AG04450 (cell line): ENCODE measurements at places on chromosomes 7 and 10. TPM values are rescaled to one million over a fixed set of nuclear protein-coding genes. Genes with fewer than 3 reads are reported as not detected.
A peak's percentile ranks its signal among the peaks of the same experiment; 100 is the strongest.

- peak; percentile 39 for DNase-seq
These were observed 335.7 kb downstream of the PHTF2 start for GRCh38 chr7:78134256-78134655.

NAT16 gene
- polyA plus RNA-seq, result 0.02 and 0.05 TPM in 2 replicates

DNA sequence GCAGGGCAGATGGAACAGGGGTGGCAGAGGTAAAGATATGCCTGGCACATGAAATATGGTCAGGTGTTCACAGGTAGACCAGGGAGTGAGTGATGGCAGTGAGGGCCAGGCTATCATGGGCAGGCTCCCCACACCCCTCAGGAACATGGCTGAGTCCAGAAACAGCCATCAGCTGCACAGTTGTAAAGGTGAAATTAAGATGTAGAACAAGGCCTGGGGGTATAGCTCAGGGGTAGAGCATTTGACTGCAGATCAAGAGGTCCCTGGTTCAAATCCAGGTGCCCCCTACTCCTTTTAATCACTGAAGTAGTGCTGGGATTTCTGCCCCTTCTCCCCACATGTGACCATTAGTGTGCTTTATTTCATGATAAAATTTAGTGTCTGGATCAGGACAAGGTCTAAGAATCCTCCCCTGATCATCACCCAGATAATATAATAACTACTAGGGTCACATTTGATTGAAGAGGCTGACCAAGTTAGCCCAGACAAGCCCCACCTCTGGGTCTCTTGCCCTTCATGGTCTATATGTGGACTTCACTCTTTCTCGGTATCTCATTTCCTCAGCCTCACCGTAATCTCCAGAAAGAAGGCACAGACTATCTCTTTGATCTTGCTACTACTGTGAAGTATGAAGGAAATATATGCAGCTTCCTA, 69.0 kb downstream of the ZNF783 start:
- no peak for DNase-seq

- no peak for DNase-seq
These were observed 16.6 kb upstream of the CAMK1D start for GRCh38 chr10:12332572-12333379.

- DNase-seq, result no peak
These were observed 8.4 kb upstream of the LFNG start for GRCh38 chr7:2510909-2511768.

DNA sequence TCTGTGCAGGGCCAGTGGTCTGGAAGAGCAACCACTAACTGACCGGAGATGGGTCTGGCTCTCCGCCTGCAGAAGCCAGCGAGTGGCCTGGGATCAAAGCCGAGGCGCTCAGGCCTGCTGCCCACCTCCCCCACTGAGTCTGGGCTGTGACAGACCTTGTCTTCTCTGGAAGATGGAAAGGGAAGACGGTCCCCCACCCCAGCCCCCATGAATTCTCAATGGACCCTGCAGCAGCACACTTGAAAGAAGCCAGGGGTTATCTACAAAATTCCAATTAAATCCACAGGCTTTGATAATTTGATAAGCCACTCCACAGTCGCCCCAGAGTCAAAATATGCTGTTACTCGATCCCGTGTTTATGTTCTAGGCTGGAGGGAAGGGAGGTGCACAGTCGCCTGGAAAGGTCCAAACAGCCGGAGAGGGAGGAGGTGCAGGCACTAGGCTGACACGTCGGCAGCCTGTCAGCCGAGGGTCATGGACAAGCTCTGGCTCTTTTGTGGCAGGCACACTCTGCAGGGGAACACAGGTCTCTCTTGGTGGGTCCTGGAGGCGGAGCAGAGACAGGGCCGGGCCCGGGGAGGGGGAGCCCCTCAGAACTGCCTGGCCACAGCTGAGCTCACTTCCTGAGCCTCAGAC, 134.9 kb downstream of the SH3PXD2A start:
- DNase-seq, result no peak

VWA2 gene
- not detected in 2 replicates for polyA plus RNA-seq

DNA sequence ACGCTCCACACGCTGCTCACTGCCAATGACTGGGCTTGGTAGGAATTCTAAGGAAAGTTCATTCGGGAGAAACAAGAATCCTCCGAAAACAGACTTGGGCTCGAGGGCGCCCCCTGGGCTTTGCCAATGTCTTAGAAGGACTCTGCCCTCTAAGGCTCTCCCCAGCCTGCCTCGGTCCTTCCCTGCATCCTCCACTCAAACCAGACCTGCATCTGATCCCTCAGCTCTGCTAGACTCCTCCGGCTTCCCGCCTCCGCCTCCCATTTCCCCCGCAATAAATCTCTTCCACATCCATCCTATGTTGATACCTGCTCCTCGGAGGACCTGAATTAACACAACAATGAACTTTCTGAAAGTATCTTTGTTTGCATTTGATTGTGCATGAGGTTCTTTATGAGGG, 177.6 kb downstream of the PLPP4 start:
- DNase-seq, result no peak

DNA sequence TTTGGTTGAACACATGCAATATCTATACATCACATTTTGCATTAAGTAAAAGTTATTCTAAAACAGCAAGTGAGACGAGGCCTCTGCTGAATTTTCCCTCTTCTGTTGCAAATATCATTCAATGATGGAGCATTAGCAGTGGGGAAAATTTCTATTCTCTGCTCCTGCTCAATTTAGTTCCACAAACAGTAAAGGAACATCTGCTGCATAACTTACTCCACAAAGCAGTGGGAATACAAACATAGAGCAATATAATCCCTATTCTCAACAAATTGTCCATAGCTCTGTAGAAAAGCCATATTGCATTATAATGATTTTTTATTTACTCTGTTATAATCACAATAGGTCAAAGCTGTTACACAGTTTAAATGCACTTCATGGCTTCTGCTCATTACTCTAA, 5.9 kb downstream of the AGR3 start:
- DNase-seq, result no peak

- no peak for DNase-seq
These were observed 323.8 kb downstream of the EXOC4 start for GRCh38 chr7:133576612-133577168.

DNA sequence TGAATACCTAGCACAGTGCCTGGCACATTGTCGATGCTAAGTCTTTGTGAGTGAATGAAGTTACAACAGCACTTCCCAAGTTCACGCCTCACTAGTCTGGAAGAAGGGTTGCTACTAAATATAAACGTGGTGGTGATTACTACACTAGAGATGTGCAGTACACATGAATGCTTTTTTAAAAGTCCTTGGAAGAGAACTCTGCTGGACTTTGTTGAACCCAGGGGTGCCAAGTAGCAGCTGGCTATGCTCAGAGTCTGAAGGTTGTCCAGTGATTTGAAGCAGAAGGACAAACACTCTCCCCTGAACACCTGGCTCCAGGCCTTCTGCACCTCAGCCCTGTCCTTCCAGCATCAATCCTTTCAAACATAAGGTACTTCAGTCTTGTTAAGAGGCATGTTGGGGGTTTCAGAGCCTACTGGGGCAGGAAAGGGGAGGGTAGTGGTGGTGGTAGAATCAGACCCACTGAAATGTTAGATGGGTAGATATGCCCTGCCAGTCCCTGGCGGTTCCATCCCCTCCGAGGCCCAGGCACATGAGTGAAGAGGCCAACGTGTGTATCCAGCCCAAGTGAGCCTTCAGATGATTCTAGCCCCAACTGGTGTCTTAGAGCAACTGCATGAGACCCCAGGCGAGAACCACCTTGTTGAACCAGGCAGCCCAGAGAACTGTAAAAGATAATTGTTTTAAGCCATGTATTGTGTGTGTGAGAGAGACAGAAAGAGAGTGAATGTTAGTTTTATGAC, 94.4 kb downstream of the TAX1BP1 start:
- DNase-seq, result no peak

BUD31 gene
- polyA plus RNA-seq, result 82.3 and 96.8 TPM in 2 replicates

ST8SIA6 gene
- polyA plus RNA-seq, result 0.10 TPM in 1 of 2 replicates, not detected in the other

GRCh38 chr7:41979834-41980307, 257.1 kb downstream of the GLI3 start:
- DNase-seq, result no peak

OR6V1 gene
- polyA plus RNA-seq, result not detected in 2 replicates

SFRP5 gene
- polyA plus RNA-seq, result not detected in 2 replicates

GRCh38 chr7:108033776-108034497, 31.0 kb upstream of the LAMB1 start:
- DNase-seq, result no peak

STK31 gene
- 0.04 and 0.09 TPM in 2 replicates for polyA plus RNA-seq

GRCh38 chr7:95527033-95527775, 41.5 kb downstream of the ASB4 start:
- DNase-seq, result no peak

DNA sequence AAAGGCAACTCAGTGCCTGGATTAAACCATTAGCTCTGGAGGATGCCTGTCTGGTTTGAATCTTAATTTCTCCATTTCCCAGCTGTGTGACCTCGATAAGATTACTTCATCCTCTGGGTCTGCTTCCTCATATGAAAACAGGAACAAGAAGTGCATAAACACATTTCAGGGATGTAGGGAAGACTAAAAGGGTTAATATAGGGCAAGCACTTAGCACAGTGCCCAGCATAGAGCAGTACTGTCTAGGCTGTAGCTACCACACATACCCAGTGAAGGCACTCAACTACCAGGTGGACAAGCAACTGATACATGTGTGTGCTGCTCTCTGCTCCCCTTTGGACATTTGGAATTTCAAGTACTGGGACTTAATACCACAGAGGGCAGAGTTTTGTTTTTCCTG, 85.4 kb downstream of the KCNMA1 start:
- no peak for DNase-seq

SORCS3 gene
- polyA plus RNA-seq, result not detected in 2 replicates

- DNase-seq, result no peak
These were observed 623.5 kb downstream of the POM121L12 start for GRCh38 chr7:53658951-53659350.

- DNase-seq, result no peak
These were observed 6.6 kb upstream of the INTS1 start for GRCh38 chr7:1510780-1511154.

GRCh38 chr10:114060456-114060855, 16.8 kb downstream of the ADRB1 start:
- DNase-seq, result no peak

STOX1 gene
- 0.07 and 0.12 TPM in 2 replicates for polyA plus RNA-seq

DNA sequence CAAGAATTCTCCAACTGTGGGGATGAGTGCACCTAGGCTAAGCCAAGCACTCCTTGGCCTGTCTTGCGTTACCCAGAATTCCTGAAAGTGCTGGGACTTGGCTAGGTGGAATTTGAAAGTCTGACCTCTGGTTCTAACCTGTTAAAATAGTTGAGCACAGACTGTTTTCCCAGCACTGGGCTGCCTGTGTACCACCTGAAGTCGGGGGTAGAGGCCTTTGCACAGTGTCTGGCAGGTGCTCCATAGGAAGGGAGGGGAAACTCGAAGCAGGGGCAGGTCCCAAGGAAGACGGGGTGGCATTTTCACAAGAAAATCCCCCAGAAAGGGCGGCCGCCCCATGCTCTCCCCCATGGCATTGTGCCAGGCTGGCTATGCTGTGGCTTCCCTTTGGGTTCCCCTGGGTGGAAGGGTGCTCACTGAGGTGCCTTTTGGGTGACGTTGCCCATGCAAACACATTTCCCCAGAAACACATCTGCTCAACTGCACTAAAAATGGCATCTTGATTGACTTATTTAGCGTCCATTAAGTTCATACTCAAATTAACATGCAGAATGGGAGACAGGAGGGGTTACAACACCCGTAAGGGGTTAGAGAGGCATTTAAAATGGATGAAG, 62.9 kb downstream of the SYPL1 start:
- DNase-seq, result no peak
